ENCODE measurements at places on chromosomes 11 and 22. TPM values are rescaled to one million over a fixed set of nuclear protein-coding genes. Genes with fewer than 3 reads are reported as not detected.

- no peak for DNase-seq
Measured at GRCh38 chr11:78993802-78994430, 419.3 kb upstream of the NARS2 start.

DNA sequence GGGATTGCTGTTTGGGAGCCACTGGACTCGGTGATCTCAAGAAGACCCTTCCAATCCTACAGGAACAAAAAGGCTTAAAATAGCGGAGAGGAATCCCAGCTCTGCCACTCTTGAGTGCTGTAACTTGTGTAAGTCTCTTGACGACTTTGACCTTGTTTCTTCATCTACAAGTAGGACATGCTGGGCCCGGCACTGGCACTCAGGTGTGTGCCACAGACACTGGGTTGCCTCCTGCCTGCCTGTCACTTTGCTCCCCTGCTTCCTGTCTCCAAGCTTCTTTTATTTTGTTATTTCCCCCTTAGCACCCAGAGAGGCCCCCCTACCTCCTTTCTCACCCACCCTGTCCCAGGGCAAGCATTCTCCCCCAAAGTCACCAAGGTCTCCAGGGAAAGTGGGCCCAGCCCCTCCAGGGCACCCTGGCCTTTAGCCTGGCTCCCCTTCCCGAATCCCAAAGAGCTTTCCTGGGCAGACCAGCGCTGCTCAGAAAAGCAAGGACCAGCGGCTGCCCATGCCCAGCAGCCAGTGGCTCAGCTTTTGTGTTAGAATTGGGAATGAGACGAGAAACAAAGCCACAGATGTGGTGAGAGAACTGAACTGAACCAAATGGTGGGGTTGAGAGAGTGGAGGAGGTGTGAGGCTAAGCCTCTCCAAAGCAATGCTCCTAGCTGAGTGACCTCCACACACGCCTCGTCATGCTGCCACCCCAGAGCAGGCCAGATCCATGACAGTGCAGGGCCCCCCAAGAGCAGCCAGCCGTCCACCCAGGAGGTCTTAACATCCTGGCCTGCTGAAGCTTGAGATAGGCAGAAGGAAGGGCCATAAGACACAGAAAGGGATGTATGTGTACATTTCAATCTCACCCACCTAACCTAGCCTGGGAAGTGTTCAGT is 4.5 kb downstream of the TRIM29 start:
- DNase-seq: no peak

- DNase-seq: no peak
Measured at GRCh38 chr11:69299023-69299461, 5.1 kb downstream of the MYEOV start.

DNA sequence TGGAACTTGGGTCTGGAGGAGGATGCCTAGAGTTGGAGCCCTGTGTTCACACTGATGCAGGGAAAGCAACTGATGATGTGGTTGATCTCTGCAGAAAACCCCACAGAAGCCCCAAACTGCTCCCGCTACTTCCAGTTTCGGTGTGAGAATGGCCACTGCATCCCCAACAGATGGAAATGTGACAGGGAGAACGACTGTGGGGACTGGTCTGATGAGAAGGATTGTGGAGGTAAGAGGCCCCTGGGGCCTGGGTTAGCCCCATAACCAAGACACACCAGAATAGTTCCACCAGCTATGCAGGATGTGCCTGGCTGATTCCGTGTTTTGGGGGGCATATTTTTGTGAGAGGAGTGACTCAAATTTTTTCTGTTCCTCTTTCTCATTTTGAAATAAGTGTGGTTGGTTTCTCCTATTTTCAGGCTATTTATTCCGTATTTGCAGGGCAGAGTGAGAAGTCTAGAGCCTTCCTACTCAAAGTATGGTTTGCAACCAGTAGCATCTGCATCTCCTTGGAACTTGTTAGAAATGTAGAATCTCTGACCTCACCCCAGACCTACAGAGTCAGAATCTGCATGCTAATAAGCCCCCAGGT is 137.3 kb upstream of the SORL1-AS1 start:
- no peak for DNase-seq

The CREBZF gene
- polyA plus RNA-seq: 51.8 TPM

The PATE4 gene
- polyA plus RNA-seq: not detected

The OR8D2 gene
- polyA plus RNA-seq: not detected

The DRICH1 gene
- 0.35 TPM for polyA plus RNA-seq

The TMEM191C gene
- polyA plus RNA-seq: 0.51 TPM

Data from forelimb muscle (tissue), 1 donor.